MG63 (cell line): ENCODE measurements at places on chromosomes 1 and 21.

- no peak for DNase-seq
Observed at GRCh38 chr1:208857465-208857864, 613.3 kb upstream of the PLXNA2 start.

DNA sequence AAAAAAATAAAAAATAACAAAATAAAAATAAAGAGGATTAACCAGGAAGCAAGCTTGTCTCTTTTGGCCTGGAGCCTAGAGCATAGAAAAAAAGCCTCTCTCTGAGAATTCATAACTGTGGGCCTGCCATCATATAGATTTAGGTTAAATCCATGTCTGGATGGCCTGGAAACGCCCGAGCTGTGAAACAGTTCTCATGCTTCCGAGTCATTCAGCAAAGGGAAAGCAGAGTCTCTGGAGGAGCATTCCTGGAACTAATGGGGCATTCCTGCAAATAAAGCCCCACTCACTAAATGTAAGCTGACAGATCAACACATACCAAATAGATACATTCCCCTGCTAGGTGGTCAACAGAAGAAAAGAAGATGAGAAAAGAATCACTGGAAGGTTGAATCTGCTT, 75.8 kb upstream of the GNG4 start:
- no peak for DNase-seq

DNA sequence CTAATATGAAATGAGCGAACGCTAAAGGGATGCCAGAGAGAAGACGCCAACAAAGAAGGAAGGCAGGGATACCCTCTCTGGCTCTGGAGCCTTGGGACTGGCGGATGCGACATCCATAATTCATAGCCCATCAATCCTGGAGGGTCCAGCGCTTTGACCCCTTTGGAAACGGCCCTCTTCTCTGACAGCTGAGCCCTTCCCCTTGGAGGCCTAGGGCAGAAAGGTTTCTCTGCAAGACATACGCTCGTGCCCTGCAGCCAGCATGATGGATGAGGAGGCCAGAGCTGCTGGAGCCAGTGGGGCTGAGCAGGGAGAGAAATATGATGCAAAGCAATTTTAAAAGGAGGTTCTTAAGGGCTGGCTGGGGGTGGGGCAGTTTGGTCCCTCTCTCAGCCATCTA, 22.2 kb downstream of the OPTC start:
- no peak for DNase-seq

GRCh38 chr1:218473522-218473921, 128.4 kb downstream of the TGFB2 start:
- no peak for DNase-seq

GRCh38 chr1:232421143-232421796, 208.7 kb downstream of the SIPA1L2 start:
- no peak for DNase-seq

- no peak for DNase-seq
Observed at GRCh38 chr21:31564439-31564838, 95.1 kb upstream of the SOD1 start.
